NCI-H2107 (cell line): ENCODE measurements at places on chromosomes 1 and 21.

GRCh38 chr1:166330096-166330495, 163.3 kb upstream of the FAM78B start:
- no peak for DNase-seq

DNA sequence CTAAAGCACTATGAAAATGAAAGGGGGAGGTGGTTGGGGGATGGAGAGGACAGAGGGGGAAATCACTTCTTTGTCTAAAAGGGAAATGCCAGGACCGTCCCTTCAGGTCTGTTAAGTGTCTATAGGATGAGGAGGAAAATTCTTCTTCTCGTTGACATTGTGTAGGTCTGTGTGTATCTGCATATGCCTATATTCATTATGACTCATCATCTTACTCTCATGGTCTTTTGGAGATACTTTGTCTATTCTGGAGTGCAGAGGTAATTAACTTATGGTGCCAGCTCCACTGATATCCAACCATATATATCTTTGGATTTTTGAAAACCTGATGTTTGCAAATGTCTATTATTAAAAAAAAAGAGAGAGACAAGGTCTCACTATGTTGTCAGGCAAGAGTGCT, 143.7 kb downstream of the PBX1 start:
- no peak for DNase-seq

GRCh38 chr1:188314557-188315137, 1485.9 kb downstream of the PLA2G4A start:
- no peak for DNase-seq

DNA sequence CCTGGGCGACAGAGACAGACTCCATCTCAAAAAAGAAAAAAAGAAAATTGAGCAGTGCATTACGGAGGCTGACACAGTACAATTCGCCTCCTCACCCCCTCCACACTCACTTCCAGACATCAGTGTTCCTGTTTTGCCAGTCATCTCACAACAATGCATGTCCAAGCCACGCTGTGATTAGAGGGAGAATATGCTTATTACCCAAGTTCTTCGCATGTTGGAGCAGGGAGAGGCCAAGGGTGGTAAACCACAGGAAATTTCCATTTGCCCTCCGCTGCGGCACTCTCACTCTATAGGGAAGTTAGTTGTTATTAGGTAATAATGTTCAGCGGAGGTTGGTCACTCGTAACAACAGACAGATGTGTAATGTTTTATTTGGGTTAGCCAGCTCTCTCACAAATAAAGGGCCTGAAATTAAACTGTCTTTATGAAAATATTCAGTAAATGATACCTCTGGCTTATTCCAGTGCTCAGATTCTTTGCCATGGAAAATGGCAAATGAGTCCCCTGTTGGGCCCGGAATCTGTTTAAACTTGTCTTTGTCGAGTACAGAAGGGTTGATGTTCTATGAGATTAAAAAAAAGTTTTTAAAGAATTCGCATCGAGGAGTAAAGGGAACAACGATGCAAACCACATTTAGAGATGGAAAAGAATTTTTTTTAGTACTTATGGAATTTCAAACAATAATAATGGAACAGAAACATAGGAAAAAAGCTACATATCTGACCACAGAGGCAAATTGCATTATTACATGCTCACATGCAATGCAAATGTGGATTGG, 33.1 kb downstream of the KCNJ15 start:
- DNase-seq: no peak

DNA sequence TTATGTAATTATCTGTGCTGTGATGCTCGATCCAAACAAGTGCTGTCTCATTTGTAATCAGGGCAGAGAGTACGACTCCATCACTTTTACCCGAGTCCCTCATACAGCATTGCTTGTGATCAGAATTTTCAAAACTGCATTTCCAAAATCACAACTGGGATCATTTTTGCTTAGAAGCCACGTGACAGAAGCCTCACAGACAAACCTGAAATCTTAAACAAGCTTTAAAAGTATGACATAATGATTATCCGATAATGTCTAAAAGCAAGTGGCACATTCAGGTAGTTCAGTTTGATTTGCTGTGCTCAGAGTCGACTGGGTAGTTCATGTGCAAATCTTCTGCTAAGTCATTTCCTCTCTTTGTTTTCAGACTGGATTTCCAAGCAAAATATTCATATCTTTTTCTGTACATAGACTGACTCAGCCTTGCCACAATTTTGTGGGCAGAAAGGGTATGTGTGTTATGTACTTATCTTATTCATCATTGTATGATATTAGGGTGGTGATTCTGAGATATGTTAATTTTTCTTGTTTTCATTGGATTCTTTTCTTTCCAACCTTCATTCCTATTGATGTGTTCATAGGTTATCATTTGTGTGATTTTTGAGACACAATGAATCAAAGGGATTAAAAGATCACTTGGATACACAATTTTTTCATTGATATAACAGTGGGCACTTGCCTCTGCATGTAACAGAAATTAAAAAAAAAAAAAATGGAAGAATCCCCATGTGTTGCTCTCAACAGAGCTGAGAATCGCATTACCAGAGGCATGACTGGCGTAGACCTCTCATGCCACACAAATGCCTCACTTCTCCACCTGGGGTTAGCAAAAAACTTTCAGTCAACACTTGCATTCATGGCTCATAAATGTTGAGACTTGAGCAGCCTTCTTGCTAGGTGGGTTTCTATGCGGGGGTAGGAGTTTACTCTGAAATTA, 355.7 kb downstream of the LTN1 start:
- DNase-seq: no peak

DNA sequence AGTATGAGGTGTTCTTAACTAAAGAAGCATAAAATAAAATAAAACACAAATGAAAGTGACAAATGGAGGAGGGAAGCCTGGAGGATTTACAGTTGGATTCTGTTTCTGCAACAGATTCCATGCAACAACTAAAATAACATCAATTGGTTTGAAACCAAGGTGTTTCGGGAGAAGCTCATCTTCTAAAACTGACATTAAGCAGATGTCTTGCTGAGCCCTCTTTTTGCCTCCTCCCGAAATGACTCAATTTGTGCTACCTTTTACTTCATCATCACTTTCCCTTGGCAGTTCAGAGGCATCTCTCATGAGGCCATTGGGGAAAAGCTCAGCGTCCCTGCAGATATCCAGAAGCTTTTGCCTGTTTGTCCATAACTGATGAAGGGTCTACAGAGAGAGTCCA, 121.6 kb upstream of the ADAR start:
- DNase-seq: no peak

- DNase-seq: no peak
Observed at GRCh38 chr1:41500781-41501518, 16.5 kb upstream of the EDN2 start.

GRCh38 chr1:248847956-248848561, 10.0 kb downstream of the ZNF672 start:
- DNase-seq: no peak

GRCh38 chr1:32919811-32920733, 18.9 kb upstream of the TMEM54 start:
- DNase-seq: no peak
